ENCODE measurements at places on chromosomes 7 and 10.

DNA sequence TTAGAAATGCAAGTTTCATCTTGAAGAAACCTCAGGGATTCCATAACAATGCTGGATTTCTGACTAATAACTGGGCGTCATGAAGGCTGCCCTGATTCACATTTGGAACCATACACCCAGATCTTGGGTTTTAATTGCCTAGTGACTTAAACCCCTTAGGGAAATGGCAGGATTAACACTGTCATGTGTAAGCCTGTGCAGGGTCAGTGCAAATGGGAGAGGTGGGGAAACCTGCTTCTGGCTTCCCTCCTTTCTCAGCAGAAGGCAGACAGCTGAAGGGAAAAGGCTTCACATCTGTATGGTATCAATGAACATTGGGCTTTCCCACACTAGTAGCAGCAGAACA, 364.2 kb downstream of the ANKRD30A start:
- DNase-seq = no peak

GRCh38 chr10:32577448-32577847, 131.5 kb downstream of the CCDC7 start:
- no peak for DNase-seq

GRCh38 chr10:8193546-8193945, 139.1 kb downstream of the GATA3 start:
- DNase-seq = no peak

- DNase-seq = peak; percentile 73
Measured at GRCh38 chr7:43954524-43955228, 28.4 kb downstream of the UBE2D4 start.

DNA sequence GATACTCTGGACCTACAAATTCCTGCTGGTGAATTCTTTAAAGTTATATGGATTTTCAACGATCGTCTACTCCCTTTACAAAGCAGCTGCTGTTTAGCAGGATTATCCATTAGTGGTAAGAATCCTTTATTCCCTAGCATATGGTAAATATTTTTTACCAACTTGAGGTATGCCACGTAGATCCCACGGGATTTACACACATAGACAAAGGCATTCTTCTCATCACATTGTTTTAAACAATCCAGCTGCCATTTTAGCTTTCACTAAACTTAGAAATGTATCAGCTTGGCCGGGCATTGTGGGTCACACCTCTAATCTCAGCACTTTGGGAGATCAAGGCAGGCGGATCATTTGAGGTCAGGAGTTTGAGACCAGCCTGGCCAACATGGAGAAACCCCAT, 148.0 kb upstream of the SH2B2 start:
- no peak for DNase-seq

- no peak for DNase-seq
Measured at GRCh38 chr10:83229991-83230390, 909.3 kb upstream of the GHITM start.

- DNase-seq = peak; percentile 43
Measured at GRCh38 chr7:16204953-16205352, 216.4 kb downstream of the CRPPA start.

DNA sequence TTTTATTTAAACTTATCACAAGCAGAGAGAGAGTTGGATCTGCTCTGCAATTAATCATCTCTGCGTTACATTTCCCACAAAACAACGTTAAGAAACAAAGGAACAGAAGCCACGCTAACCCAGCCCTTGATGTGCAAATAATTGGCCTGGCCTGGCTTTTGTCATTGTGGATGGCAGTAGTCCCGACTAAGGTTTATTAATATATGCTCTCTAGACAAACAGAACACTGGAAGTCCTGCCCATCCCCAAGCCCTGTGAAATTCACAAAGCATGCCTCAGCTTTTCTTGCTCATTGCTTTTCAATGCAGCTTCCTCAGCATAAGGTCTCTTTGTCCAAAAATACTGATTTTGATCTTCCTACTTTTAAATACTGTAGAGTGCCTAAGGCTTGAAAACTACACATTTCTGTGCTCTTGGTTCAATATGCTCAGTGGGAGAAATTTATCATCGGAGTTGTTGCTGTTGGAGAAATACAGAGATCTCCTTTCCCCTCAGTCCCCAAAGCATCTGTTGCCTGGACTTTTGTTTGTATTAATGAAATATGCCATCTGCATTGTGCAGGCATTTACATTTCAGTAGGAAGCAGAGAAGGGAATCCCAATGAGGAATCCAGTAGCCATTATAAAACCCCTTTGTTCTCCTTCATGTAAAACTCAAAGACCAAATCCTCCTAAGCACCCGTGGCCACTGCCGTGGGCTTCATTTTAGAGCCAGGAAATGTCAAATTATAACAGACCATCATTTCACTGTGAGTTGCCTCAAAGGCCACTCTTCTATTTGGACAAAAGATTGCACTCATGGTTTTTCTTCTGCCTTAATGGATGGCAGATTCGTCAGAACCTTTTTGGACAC, 61.1 kb downstream of the SORCS1 start:
- no peak for DNase-seq

GRCh38 chr10:100642295-100642994, 102.9 kb upstream of the PAX2 start:
- no peak for DNase-seq

- no peak for DNase-seq
Measured at GRCh38 chr10:13527864-13528122, 1.0 kb downstream of the BEND7 start.

- DNase-seq = no peak
Measured at GRCh38 chr7:143299840-143300239, 11.7 kb downstream of the CASP2 start.

- no peak for DNase-seq
Measured at GRCh38 chr10:10796774-10797415, 220.8 kb upstream of the CELF2 start.

GRCh38 chr10:4688601-4689000, 137.4 kb upstream of the AKR1E2 start:
- no peak for DNase-seq

DNA sequence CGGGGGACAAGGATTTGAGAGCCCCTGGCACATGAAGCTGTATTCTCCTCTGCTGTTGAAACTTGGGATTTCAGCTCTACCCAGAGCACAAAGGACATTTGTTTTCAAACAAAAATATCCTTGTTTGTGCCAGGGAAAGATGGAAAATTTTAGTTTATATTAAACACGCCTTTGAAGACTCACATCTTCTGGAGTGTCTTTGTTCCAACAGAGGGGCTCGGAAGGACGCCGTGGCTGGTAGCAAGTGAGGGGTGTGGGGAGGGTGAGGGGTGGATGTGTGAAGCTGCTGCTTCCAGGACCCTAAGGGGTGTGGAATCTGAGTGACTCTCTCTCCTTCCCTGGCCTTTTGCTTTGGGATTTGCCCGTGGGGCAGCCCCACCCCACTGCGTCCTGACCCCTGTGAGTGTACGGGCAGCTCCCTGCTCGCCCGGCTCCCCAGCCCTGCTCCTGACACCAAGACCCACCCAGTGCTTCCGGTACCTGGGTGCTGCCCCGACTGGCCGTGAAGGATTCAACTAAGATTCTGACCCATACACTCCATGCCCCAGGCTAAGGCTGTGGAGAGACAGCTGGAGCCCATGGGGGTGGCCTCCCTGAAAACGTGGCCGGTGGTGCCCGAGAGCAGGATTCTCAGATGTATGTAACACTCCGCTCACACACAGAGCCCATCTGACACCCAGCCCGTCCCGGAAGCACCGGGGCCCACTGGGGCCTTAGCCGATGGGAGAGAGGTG, 59.6 kb downstream of the ZRANB1 start:
- no peak for DNase-seq

DNA sequence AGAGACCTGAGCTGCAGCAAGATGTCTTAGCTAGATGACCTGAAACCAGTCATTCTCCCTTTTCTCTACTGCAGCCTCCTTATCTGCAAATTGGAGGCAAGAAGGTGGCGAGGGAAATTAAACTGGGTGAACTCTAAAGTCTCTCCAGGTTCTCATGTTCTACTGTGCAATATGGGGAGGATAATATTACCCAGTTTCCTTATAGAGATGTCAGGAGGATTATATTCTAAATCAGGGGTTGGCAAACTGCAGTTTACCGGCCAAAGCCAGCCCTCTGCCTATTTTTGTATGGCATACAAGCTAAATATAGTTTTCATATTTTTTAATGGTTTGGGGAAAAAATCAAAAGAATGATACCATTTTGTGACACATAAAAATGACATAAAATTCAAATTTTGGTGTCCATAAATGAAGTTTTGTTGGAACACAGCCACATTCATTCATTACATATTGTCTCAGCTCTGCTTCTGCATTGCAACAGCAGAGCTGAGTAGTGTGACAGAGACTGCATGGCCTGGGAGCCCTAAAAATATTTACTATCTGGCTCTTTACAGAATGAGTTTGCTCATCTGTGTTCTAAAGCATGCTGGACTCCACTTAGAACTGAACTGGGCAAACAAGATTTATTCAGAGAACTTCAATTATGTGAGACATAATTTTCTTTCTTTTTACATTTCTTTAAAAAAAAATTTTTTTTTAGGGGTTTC, 19.2 kb upstream of the MALSU1 start:
- DNase-seq = no peak

Measured in NCI-H446 (cell line).